Epithelial cell of prostate (primary cell): ENCODE measurements at places on chromosomes 12 and 14.

DNA sequence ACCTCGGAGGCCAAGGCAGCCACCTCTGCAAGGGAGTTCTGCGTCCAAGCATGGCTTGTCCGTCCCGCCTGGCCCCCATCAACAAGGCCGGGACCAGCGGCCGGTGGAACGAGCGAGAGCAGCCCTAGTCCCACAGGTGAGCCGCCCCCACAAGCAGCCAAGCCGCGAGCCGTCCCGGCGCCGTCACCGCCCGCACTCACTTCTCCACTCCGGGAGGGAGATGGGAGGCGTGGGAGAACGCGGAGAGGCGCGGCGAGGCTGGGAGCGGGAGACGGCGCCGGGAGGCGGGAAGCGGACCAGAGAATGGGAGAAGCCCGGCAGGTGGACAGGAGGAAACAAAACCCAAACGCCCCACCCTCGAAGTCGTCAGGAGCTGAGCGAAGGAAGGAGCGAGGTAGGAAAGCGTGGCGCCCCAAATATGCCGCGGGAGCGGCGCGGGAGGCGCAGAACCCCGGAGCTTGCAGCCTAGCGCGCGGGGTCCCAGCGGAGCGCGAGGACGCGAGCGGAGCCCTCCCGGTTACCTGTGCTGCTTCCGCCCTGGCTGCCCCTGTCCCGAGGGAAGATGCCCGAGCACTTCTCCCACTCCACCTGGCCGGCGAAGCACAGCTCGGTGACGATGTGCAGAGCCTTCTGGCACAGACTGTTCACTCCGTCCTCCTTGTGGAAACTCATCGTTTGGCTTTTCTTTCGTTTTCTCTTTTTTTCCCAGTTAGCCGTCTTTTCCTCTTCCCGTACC lies 600 bp downstream of the SYT10 start:
- no peak for DNase-seq

- no peak for DNase-seq
These were observed 11.1 kb upstream of the NEMF start for GRCh38 chr14:49863487-49864281.

DNA sequence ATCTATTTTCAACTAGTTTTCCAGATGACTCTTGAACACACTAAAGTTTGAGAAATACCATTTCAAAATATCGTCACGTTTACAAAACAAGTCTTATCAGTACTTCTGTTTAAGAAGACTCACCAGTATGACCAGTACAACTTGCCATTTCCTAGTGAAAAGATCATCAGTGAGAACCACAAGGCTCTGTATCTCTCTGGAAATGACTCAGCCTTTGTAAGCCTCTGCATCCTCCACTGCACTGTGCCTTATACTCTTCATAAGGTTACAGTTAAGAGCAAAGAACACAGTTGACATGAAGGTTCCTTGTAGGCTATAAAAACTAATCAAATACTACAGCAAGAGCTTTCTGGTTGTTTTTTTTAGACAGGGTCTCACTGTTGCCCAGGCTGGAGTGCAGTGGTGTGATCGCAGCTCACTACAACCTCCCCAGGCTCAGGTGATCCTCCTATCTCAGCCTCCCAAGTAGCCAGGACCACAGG lies 5.7 kb upstream of the VTI1B start:
- DNase-seq, result peak; percentile 59

DNA sequence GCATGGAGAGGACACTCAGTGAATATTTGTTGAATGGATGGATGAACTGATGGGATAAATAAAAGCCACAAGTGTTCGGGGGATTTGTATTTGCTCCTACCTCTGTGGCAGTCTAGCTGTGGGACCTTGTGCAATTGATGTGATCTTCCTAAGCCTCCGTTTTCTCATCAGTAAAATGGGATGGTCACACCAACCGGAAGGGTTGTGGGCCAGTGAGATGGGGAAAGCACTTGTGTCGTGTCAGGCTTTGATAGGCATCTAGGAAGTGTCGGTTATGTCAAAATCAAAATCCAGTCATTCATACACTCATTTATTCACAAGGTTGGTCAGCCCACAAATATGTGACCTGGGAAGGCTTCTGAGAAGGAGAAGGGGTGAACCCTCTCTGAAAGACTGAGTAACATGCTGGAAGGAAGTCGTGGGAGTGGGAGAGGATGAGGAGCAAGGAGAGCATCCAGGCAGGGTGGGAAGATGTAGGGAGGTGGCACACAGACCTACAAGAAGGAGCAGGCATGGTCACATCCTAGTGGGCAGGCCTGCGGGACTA lies 7.8 kb upstream of the SERPINA9 start:
- DNase-seq, result no peak

- peak; percentile 18 for DNase-seq
These were observed 43.9 kb upstream of the ESR2 start for GRCh38 chr14:64337888-64338615.

DNA sequence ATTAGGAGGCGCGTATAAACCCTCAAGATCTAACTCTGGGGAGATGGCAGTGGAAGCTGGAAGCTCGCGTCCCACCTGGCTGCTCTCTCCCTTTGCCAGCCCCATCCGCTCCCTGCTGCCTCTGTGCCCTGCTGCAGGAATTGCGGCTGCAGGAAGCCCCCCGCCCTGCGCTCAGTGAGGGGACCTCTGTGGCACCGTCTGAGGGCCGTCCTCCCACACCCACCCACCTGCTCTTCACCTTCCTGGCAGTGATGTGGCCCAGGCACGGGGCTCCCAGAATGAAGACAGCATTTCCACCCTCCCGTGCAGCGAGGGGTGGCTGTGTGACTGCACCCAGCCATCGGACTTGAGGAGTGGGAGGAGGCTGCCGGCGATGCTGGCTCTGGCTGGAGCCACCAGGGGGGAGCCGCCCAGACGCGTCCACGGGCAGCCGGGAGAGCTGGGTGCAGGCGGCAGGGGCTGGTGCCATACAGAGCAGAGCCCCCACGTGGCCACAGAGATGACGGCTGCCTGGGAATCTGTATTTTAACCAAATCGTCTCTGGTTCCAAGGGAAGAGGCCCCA lies 28.3 kb upstream of the GALNT9 start:
- no peak for DNase-seq

DNA sequence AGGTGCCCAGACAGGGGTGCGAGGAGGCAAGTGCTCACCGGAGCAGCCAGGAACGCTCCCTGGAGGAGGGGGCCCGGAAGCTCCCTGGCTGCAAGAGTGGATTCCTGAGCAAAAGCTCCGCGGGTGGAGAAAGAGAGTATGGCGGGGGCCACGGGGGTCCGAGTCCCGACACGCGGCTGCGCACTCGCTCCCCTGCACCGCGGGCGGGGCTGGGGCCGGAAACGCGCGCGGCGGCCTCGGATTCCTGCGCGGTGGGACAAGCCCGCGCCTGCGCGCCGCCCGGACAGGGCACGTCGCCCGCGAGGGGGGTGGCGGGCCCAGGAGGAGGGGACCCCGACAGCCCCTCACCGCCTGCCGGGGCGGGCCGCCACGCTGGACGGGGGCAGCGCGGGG lies 27.8 kb upstream of the GPR132 start:
- DNase-seq, result no peak

GRCh38 chr12:11576104-11576503 lies 73.4 kb upstream of the ETV6 start:
- DNase-seq, result peak; percentile 83

GRCh38 chr14:28767853-28768741 lies 1.5 kb downstream of the FOXG1 start:
- DNase-seq, result no peak

DNA sequence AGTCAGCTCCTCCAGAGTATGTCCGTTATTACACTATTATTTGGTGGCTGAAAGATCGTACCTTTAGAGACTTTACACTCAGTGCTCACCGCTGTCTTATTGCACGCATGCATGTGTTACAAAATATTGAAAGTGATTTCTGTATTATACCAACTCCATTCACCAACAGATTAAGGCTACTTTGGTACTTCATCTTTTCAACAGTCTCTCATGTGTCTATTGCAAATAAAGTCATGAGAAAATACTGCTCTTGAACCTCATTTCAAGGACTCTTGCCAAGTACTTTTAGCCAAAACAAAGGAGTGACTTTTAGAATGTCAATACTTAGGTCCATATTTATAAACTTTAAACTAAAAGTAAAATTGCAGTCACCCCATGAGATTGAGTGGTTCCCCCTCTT lies 503.6 kb downstream of the TMEM121 start:
- no peak for DNase-seq

- DNase-seq, result no peak
These were observed 27.3 kb upstream of the BBS10 start for GRCh38 chr12:76375470-76375869.
